PC-3 (cell line): ENCODE measurements at places on chromosomes 5 and 9. TPM values are rescaled to one million over a fixed set of nuclear protein-coding genes. Genes with fewer than 3 reads are reported as not detected.

GRCh38 chr5:6584727-6585126, 48.1 kb downstream of the NSUN2 start:
- no peak for DNase-seq
- no peak overlapping the region for H3K27ac ChIP-seq
- peaks cover 36% of the 10 kb centered on the region for H3K27me3 ChIP-seq
- H3K36me3 ChIP-seq: no peaks in the 10 kb centered on the region
- no peaks in the 10 kb centered on the region for H3K4me1 ChIP-seq

Gene SLC46A2
- total RNA-seq: not detected in 2 replicates

- no peaks in the 10 kb centered on the region for H3K27me3 ChIP-seq
- H3K36me3 ChIP-seq: no peaks in the 10 kb centered on the region
- H3K27ac ChIP-seq: no peak overlapping the region
- no peak for DNase-seq
These were observed 87.1 kb downstream of the OSTF1 start for GRCh38 chr9:75175395-75175794.

DNA sequence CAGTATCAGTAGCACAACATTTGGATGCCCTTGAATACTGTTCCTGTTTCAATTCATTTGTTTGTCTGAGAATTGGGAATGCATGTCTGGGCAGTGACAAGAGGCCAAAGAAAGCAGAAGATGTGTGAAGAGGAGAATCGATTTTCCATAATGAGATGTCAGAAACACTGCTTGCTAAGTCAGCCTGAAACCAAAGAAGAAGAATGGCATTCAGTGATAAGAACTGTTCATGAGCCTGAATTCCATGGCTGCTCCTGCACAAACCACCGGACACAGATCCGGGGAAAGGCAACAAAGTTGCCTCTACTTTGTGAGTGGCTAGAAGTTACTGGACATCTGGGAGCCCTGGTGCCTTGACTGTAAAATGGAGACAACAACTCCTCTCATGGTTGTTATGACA, 207.2 kb upstream of the RASEF start:
- H3K4me3 ChIP-seq: no peak overlapping the region
- no peak overlapping the region for H3K27ac ChIP-seq
- no peak for DNase-seq

DNA sequence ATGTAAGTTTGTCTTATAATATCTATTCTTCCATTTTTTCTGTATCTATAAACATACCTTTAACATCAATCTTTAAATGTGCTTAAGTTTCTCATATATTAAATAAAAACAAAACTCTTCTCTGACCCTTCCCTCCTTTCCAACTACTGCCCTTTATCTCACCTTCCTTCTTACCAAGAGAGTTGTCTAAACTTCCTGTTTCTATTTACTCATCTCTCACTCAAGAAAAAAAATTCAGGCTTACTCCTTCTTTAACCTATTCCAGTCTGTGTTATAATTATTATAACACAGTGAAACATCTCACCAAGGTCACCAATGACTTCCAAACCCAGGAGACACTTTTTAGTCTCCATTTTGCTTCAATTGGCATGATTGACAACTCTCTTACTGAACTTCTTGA, 140.9 kb downstream of the CCDC171 start:
- H3K27me3 ChIP-seq: no peaks in the 10 kb centered on the region
- no peak overlapping the region for H3K27ac ChIP-seq
- DNase-seq: no peak
- no peak overlapping the region for H3K4me3 ChIP-seq
- peaks cover 12% of the 10 kb centered on the region for H3K4me1 ChIP-seq

DNA sequence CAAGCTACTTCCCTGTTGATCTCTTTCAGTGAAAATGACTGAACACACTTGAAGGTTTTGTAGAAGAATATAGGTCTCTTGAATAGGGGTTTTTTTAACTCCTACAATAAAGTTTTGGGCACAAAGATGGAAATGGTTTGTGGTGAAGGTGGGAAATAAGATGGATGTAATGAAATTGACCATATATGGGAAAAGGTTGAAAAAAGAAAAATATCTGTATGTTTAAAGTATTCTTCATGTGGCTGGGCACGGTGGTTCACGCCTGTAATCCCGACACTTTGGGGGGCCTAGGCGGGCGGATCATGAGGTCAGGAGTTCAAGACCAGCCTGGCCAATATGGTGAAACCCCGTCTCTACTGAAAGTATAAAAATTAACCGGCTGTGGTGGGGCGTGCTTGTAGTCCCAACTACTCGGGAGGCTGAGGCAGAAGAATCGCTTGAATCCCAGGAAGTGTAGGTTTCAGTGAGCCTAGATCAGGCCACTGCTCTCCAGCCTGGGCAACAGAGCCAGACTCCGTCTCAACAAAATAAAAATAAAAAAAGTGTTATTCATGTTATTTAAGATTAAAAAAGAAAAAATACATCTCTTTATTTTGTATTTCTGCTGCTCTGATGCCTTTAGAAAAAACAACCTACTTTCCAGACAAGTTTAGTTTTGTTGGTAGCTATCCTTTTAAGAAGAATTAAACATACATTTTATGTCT, 2.2 kb downstream of the RBM27 start:
- no peaks in the 10 kb centered on the region for H3K27me3 ChIP-seq
- no peak overlapping the region for H3K27ac ChIP-seq
- H3K36me3 ChIP-seq: no peaks in the 10 kb centered on the region; the same call in 1 of the 2 replicates
- H3K4me1 ChIP-seq: peaks cover 32% of the 10 kb centered on the region
- H3K4me3 ChIP-seq: peak overlapping the region; percentile 76

Gene PNPLA7
- total RNA-seq: 0.77 and 0.81 TPM in 2 replicates

GRCh38 chr5:61933787-61934626, 372.0 kb upstream of the KIF2A start:
- H3K27ac ChIP-seq: no peak overlapping the region
- H3K36me3 ChIP-seq: no peaks in the 10 kb centered on the region
- no peaks in the 10 kb centered on the region for H3K27me3 ChIP-seq
- DNase-seq: peak; percentile 68

Gene CDKN2A
- 273 and 293 TPM in 2 replicates for total RNA-seq

- peaks cover 12% of the 10 kb centered on the region for H3K4me1 ChIP-seq
- DNase-seq: no peak
- H3K36me3 ChIP-seq: no peaks in the 10 kb centered on the region
- no peak overlapping the region for H3K27ac ChIP-seq
- no peaks in the 10 kb centered on the region for H3K27me3 ChIP-seq
- H3K4me3 ChIP-seq: no peak overlapping the region
These were observed 100.2 kb downstream of the MPDZ start for GRCh38 chr9:13179257-13179656.

- H3K27ac ChIP-seq: no peak overlapping the region
- no peak overlapping the region for H3K4me3 ChIP-seq
- H3K27me3 ChIP-seq: no peaks in the 10 kb centered on the region
These were observed 48.9 kb downstream of the TJP2 start for GRCh38 chr9:69222970-69223369.
